ENCODE measurements at places on chromosomes 7 and 10.

DNA sequence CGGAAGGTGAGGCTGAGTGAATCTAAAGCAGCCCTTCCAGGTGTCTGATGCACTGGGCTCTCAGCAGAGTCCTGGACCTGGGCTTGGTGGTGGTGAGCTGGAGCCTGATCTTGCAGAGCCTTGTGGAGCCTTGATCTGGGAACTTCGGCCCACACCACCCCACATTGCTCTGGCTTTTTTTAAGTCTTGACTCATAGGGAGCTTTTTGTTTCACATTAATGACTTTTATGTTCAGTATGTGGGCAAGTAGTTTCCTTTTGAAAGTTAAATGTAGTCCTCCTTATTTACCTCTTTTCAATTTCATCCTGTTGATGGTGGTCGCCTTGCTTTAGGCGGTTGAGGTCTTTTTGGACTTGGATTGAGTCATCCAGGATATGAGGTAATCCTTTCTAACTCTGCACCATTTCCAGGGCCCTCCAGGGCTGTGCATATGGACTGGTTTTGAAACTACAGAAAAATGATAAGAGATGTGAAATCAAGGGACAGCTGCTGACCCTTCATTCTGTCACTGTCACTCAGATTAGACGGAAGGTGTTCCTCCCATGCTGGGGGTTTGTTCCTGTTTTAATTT is 2.9 kb upstream of the NRAP start:
- DNase-seq, result peak; percentile 23

- DNase-seq, result no peak
Measured at GRCh38 chr7:7861211-7861633, 107.4 kb upstream of the GLCCI1 start.

DNA sequence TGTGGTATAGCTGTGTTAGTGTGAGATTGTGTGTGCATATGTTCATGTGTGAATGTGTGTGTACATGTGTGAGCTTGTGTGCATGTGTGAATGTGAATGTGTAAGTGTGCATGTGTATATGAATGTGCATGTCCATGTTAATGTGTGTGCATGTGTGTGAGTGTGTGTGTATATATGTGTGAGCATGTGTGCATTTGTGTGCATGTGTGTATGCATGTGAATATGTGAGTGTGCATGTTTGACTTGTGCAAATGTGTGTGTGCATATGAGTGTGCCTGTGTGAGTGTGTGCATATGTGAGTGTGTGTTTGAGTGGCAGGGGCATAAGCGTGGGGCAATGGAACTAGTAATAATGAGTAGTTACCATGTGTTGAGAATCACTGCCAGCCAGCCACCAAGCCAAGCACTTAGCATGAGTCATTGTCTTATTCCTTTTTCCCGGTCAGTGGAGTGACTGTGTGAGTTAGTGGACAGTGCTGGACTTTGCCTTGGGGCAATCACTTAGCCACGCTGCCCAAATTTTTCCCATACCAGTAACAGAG is 46.3 kb upstream of the SHH start:
- DNase-seq, result no peak

DNA sequence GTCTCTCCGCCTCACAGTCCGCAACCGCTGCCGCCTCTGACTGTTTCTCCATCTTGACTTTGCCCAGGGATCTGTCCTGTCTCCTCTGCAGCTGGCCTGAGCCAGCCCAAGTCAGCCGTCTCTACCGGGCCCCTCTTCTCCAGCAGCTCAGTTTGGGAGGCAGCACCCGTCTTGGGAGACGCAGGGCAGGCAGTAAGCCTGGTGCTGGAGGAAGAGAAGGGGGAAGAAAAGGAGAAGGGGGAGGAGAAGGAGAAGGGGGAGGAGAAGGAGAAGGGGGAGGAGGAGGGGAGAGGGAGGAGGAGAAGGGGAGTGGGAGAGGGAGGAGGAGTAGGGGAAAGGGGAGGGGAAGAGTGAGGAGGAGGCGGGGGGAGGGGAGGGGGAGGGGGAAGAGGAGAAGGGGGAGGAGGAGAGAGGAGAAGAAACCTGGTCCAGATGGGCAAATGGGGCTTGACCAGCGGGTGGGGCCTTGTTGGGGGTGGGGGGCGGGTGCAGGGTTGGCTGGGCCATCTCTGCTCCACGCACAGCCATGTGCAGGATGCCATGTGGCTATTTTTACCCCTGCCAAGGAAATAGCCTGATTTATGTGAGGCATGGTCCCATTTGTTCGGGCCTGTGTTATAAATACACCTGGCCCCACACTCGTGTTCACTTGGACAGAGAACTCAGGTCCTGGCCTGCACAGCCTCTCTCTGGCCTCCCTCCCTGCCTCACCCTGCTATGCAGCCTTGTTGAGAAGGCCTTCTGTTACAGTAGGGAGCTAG is 35.9 kb upstream of the FZD9 start:
- DNase-seq, result no peak

DNA sequence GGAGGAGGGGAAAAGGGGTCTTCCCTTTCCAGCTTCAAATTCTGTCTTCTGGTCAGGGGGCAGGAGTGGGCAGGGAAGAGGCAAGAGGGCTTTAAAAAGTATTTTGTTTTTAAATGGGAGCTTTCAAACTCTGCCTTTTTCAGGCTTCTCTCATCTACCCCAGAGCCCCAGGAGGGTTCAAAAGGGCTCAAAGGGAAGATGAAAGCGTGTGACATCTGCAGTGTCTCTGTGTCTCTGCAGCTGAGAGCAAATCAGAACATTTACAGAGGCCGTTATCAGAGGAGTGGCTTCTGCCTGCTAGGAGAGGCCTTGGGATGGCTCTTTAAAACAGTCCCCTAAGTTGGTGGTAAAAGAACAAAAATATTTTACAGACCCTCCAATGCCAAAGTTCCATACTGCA is 30.3 kb downstream of the TRIM8 start:
- DNase-seq, result peak; percentile 79

DNA sequence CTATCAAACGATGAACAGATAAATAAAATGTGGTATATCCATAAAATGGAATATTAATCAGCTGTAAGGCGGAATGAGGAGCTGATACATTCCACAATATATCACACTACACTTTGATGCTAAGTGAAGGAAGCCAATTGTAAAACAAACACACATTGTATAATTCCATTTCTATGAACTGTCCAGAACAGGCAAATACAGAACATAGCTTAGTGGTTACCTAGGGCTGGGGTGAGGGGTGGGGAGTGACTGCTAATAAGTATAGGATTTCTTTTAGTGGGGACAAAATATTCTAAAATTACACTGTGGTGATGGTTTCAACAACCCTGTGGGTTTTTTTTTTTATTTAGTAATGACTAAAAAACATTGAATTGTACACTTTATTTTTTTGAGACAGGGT is 82.1 kb upstream of the SLC26A5 start:
- DNase-seq, result no peak

DNA sequence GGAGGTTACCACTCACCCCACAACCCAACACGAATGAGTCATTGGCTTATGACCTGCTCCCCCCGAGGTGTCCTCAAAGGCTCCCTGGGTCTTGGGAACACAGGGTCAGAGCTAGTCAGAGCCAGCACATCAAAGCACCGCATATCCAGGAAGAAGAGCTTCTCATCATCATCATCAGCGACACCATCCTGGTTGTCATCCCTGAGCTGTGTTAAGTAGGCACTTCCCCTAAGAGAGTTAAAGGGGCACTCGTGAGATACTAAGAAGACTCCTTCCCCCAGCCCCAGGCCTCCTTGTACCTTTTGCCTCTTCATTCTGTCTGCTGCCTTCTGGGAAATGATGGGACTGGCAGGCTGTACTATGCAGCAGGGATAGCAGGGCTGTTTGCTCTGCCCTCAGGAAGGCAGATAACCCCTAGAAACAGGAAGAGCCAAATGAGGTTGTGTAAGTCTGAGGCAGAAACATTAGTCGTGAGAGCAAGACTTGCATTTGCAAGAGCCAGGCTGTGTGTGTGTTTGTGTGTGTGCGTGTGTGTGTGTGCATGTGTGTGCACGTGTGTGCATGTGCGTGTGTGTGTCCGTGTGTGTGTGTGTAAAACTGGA is 11.1 kb upstream of the CPA1 start:
- DNase-seq, result peak; percentile 55

DNA sequence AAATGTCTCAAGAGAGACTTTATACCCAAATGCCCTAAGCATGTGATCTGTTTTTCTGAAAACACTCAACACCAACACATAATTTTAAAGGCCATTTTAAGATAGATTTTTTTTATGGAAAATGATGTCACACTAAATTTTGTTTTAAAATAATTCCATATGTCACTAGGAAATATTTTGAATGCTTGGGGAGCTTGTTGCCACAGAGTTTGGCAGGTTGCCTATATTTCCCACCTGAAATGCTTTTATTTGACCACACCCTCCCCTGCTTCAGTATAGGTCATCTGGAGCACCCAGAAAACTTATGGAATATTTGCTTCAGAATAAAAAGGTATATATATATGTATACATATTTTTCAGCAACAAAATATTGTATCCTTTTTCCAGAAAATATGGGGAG is 180.0 kb upstream of the ANK3 start:
- no peak for DNase-seq

- DNase-seq, result no peak
Measured at GRCh38 chr7:21094589-21094988, 307.9 kb upstream of the SP8 start.

- DNase-seq, result peak; percentile 53
Measured at GRCh38 chr7:8176370-8177081, 85.4 kb downstream of the ICA1 start.

DNA sequence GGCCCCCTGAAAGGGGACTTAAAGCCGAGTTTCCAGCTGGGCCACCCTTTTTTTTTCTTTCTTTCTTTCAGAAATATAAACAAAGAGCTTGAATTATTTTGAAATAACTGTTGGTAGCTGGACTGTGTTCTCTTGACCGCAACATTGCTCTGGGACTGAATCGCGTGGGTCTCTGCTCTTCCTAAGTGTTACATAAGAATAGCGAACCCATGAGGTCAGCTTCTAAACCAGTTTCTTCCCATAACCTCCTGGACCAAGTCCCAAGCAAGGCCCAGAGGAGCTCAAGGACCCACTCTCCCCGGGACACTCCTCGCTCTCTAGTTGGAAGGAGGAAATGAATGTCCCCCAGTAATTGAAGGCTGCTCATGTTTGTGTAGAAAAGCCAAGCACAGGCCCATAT is 91.1 kb downstream of the CXCL12 start:
- DNase-seq, result no peak

- DNase-seq, result no peak
Measured at GRCh38 chr10:58817201-58817846, 304.7 kb downstream of the BICC1 start.

- DNase-seq, result no peak
Measured at GRCh38 chr10:43963379-43963778, 314.7 kb upstream of the ZNF32 start.

DNA sequence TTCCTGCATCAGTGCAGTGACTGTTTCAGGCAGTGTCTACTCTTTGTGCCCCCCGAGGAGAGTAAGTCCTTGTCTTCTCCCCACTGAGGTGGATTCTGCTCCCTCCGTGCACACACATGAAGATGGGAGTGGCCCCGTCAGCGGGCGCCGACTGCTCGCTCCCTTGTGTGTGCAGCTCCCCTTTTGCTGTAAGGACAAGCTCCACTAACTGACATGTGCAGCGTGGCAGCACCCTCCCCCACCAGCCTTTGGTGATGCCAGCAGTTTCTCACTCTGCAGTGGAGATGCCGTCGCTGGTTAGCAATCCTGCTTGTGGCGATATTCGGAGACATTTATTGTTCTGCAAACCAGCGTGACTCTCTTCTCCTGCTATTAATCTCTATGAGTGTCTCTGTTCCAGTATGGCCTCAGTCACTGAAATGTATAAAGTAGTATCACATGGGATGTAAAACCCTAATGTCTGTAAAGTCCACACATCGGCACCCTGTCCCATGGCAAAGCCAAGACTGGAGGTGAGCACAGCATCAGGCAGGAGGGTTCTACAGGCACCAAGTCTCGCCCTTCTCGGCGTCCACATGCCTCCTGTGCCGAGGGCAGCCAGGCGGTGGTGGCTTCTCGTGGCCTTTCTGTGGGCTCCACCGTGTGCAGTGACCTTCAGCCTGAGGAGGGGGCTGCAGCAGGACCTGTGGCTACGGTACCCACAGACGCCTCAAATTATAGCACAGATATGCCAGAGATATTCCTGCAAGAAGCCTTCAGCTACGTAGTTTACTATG is 202.7 kb downstream of the EBF3 start:
- no peak for DNase-seq

GRCh38 chr7:115477193-115477651 is 553.3 kb downstream of the TFEC start:
- no peak for DNase-seq

- no peak for DNase-seq
Measured at GRCh38 chr10:71085689-71086438, 126.5 kb upstream of the UNC5B start.

- DNase-seq, result peak; percentile 19
Measured at GRCh38 chr7:105245398-105246114, 143.2 kb downstream of the SRPK2 start.

DNA sequence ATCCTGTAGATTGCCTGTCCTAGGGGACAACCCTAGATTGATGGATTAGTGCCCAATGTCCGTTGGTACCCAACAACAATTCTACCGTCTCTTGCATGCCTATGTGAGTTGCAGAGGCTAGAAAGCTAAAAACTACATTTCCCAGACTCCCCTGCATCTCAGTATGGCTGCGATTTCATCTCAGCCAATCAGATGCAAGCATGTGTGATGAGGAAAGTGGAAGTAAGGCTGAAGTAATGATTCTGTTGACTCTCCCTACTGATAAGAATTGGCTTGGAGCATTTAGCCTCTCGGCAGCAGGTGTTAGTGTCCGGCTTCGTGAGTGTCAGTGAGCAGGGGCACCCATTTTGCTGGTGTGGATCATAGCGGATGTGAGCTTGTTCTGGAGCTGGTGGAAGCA is 171.9 kb downstream of the FGFR2 start:
- DNase-seq, result peak; percentile 4

DNA sequence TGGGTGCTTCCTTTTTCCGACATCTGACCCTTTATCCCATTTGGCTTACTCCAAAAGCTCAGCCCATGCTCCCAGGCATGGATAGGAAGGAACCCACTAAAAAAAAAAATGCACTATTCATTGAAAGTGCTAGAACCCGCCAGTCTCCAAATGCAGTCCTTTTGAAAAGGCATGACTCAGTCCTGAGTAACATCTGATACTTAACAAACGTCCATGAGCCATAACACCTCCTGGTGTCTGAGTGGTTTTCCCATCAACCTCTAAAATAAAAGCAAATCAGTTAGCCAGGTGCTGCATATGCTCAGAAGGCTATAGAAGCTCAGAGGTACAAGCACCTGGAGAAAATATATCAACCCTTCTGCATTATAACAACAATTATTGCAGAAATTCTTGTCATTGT is 45.0 kb upstream of the CACUL1 start:
- DNase-seq, result no peak

DNA sequence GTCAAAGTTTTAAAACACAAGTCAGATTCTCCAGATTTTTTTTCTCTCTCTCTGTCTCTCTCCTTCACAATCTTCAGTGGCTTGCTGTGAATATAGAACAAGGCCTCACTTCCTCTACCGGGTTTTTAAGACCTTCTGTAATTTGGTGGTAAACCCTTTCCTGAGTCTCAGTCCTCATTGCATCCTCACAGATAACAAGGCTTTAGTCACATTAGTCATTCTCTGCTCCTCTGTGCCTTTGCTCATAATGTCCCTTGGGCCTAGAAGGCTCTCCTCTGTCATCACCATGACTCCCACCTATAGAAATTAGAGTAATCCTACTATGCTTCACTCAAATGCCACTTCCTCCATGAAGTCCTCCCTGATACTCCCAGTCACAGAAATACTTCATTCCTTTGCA is 172.7 kb upstream of the HPS1 start:
- peak; percentile 68 for DNase-seq

GRCh38 chr10:95444792-95445191 is 116.4 kb downstream of the SORBS1 start:
- DNase-seq, result no peak

- DNase-seq, result no peak
Measured at GRCh38 chr10:78443900-78444571, 410.4 kb downstream of the RPS24 start.
